ENCODE measurements at places on chromosomes 13 and 19.

DNA sequence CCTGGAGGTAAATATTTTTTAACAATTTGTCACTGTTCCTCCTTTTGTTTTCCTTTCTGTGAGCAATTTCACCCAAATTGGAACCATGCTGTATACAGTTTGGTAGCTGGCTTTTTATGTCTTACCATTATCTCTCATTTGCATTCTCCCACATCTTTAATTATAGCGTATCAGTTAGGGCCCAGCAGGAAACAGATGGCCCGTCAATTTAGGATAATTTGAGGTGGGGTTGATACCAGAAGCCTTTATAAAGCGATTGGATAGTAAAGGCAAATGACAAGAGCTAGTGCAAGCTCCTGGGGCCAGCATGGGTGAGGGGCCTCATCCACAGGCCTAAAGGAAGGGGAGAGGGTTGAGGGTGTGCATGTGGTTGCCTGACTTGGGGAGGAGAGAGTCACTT lies 3.8 kb upstream of the IFNL4 start:
- DNase-seq = no peak

DNA sequence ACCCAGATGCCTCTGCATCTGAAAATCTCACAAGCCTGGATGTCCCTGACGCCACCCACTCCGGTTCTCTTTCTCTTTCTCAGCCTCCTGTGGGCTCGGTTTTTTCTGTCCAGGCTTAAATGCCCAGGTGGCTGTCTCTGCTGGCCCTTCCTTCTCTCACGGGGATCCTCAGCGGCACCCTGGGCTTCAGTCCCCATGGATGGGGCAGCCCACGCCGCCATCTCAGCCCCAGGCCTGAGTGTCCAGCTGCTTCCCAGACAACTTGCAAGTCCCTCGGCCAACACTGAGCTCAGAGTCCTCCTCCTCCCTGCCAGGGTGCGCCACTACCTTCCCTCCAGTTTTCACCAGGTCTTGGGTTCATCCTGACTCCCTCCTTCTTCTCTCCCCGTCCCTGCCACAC lies 6.4 kb downstream of the FBN3 start:
- no peak for DNase-seq

- no peak for DNase-seq
Observed at GRCh38 chr19:10553943-10554381, 10.3 kb downstream of the ATG4D start.

DNA sequence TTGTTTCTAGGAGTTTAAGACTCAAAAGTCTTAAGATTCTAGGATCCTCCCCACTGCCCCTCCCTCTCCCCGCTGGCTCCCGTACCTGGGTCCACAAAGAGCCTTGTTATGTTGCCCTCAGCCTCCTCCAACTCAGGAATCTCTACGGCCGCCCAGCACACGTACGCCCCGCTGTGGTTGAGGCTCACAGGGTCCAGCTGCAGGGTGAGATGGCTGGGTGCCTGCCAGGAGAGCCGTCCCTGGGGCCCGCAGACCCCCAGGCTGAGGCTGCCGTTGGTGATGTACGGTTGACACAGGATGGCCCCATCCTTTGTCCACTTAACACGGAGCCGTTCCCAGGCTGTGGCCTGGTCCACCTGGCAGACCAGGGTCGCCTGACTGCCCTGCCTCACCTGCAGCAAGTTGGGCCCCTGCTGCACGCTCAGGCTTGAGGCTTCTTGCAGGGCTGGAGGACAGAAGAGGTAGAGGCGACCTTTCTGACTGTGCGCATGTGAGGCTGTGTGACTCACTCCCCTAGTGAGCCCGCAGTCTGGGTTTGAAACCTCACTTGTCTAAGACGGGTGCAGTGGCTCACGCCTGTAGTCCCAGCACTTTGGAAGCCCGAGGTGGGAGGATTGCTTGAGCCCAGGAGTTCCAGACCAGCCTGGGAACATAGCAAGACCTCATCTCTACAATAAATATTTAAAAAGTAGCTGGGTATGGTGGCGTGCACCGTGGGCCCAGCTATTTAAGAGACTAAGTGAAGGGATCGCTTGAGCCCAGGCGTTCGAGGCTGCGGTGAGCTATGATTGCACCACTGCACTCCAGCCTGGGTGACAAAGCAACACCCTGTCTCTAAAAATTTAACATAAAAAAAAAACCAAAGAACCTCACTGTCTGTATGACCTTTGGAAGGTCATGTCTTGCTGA lies 4.0 kb downstream of the TMIGD2 start:
- DNase-seq = no peak

- DNase-seq = no peak
Observed at GRCh38 chr13:25180775-25181537, 8.9 kb upstream of the AMER2 start.

DNA sequence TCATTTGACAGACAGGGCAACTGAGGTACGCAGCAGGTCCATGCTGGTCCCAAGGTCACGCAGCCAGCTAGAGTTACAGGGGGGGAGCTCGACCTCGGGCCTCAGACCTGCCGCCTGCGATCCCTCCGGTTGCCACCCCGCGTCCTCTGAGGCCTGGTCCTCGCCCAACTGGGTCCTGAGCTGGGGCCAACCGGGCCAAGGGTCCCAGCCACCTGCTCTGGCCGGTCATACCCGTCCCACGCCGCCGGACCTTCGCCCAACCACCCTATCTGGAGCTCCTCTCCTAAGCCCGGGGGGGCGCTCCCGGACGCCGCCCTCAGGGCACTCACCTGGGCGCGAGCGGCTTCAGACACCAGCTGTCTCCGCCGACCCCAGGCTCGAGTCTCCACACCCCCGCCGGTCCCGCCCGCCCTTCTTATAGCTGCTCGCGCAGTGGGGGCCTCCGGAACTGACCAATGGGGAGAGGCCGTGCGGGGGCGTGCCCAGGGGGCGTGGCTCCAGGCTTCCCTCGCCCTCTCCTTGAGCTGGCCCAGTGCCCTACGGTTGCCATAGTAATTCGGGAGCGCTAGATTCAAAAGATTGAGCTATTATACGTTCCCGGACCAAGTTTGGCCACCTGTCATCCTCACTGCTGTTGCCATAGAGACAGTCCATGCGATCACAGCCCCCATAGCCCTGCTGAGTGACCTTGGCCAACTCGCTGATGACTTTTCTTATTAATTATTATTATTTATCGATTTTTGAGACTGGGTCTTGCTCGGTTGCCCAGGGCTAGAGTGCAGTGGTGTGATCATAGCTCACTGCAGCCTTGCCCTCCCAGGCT lies at the start of gene PLIN5:
PLIN5 (minus strand) TSS at position 389 of the 823 bp plus-strand sequence. CDS start 1,150 bp downstream, outside the sequence.
- no peak for DNase-seq

DNA sequence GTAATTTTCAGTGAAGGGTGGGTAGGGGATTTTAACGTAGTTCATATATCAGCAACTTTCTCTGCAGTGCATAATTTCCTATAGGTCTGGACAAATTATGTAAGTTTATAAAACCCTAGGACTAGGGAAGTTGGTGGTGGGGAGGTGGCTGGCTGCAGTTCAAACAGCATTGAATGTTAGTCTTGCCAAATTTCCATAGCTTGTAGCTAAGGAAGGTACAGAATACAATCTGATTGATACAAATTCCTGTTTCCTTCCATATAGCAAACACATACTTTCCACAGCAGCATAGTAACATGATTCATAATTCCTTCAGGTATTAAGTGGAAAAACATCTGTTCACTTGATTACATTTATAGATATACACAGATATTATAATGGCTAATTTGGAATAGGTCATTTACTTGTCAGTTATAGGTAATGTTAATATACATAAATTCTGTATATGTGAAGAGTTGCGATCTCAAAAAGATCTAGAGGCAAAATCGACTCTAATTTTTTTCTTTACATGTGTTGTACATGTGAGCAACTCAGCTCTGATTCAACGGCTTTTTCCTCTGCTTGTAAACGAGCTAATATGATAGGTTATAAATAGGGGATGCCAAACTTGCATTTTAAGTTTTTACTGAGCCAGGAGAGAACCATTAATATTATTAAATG lies 233.4 kb upstream of the CSNK1A1L start:
- DNase-seq = no peak

GRCh38 chr19:2636897-2637683 lies 65.4 kb downstream of the GNG7 start:
- DNase-seq = no peak

DNA sequence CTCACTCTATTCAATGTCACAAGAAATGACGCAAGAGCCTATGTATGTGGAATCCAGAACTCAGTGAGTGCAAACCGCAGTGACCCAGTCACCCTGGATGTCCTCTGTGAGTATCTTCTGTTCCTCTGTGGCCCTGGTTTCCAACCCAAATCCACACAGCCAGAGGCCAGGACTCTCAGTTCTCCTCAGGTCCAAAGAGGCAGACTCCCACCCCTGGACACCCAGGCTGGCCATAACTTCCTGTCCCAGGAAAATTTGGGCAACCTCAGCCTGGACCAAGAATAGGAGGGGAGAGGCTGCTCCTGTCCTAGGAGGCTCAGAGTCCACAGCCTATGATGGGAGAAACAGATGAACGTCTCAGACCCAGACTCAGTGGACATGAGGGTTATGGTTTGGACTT lies 11.7 kb downstream of the CEACAM5 start:
- DNase-seq = no peak

DNA sequence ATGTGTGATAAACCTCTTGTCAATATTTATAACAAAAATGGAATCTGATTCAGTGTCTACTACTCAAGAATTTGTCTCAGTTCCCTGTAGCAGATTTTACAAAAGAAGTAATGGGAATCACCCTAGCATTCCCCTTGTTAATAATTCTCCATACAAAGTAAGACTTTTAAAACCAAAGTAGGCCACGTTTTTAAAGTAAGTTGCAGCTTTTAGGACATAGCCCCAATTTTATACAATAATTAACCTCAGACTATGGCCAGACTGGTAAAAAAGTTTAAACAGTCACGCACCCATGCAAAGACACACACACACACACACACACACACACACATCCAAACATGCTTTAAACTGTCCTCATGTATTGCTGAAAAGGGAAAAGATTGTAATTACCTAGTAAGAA lies 589.9 kb downstream of the PCDH9 start:
- no peak for DNase-seq

- DNase-seq = no peak
Observed at GRCh38 chr13:113611996-113612395, 27.4 kb downstream of the TFDP1 start.

DNA sequence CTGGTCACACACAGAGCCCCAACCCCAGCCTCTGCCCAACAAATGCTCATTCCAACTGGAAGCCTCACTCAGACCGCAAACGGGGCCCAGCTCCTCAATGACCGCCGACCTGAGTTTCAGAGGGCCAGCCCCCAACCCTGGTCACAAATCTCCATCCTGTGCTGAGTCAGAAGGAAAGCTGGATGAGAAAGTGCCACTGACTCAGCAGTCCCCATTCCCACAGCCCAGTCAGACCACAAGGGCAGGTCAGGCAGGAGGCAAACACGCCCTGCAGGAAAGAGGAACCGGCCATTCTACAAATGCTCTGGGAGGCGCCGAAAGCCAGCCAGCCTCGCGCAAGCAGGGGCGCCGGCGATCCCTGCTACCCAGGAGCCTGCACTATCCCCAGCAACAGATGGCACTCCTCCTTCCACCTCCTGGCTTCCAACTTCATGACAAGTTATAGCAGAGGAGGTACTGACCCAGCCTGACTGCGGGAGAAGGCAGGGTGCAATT lies 14.1 kb upstream of the PRKD2 start:
- DNase-seq = no peak

- no peak for DNase-seq
Observed at GRCh38 chr13:67227131-67227983, 2.8 kb downstream of the PCDH9 start.

GRCh38 chr19:45958769-45959516 lies 14.7 kb downstream of the NOVA2 start:
- no peak for DNase-seq

- DNase-seq = no peak
Observed at GRCh38 chr13:39538816-39539790, 63.9 kb downstream of the LHFPL6 start.

DNA sequence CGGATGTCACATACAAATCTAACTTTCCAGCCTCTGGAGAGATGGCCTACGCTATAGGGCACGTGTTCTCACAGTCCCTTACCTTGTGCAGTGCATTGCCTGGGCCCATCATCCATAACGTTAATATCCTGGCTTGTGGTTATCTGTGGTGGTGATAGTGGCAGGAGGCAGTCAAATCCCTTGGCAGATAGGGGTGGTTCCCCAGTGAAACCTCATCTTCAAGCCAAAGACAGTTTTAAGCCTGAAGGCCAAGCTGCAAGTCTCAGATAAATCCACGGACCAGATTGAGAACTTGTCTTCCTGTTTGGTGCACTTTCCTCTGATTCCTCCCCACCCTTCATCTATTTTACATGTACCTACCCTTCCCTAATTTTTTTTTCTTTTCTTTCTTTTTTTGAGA lies 4.3 kb upstream of the FBXO17 start:
- no peak for DNase-seq

DNA sequence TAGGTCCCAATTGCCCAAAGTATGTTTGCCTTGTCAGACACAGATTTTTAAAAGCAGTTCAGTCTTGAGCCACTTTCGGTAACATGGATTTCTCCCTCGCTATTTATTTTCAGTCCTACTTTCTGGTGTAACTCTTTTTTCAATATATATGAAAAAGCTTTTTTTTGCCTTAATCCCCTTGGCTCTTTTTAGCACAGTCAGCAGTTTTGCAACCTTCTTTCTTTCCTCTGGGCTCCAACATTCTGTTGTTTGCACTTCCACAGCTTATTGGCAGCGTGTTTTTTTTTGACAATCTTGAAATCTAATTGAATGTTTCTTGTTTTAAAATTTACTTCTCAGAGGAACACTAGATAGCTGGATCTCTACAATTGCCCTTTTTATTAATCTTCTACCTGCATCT lies 429.3 kb upstream of the NBEA start:
- no peak for DNase-seq

DNA sequence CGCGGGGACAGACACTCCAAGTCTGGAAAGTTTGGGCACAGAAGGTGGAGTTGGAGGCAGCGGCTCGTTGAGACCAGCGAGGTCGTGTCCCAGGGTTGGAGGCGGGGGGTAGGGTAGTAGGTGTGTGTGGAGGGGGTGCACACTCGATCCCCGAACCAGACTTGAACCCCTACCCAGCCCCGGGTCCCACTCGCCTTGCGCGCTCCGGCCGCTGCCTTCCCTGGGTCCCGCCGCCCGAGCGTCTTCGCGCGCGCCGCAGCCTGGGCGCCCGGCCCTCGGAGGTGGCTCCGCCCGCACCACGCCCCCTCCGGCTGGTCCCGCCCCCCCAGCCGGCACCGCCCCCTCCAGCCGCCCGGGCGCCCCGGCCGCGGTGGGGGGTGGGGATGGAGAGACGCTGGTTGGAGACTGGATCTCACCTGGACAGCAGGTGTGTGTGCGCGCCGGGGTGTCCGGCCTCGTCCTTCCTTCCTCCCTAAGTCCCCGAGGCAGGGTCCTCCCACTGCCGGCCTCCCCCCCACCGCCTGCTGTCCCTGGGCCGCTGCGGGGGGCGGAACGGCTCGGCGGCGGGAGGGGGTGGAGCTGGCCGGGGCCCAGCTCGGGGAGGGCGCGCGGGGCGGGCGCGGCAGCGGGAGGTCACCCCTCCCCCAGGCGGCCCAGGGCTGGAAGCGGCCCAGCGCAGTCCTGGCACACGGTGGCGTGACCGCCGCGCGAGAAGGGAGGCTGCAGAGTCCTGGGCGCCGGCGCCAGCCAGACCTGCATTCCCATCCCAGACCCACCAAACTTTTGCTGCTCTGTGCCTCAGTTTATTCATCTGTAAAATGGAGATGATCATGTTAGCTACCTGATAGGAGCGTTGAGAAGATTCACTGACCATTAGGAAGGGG lies at the start of gene KANK2:
KANK2 (minus strand) TSS at position 255 of the 884 bp plus-strand sequence. CDS start 3,034 bp downstream, outside the sequence.
- DNase-seq = no peak

- DNase-seq = no peak
Observed at GRCh38 chr13:36822785-36823184, 3.8 kb downstream of the RFXAP start.
